ENCODE measurements at places on chromosomes 11 and 22. TPM values are rescaled to one million over a fixed set of nuclear protein-coding genes. Genes with fewer than 3 reads are reported as not detected.
A peak's percentile ranks its signal among the peaks of the same experiment; 100 is the strongest.

DNA sequence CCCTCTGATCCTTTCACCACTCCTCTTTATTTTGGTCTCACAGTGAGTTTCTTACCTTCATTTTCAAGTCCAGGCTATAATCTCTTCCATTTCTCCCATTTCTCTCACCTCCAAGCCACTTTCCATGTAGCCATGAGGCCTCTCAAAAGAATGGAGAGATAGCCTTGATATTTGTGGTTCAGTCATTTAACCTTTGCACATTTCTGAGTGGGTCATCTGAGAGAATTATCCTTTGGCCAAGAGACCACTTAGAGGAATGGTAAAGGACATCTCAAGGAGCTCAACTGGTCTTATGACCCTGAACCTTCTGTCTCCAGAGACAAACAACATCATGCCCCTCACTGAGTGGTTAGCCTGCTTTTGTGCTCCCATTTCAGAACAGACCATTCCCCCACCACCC lies 121.1 kb downstream of the KIRREL3 start:
- no peak for DNase-seq

DNA sequence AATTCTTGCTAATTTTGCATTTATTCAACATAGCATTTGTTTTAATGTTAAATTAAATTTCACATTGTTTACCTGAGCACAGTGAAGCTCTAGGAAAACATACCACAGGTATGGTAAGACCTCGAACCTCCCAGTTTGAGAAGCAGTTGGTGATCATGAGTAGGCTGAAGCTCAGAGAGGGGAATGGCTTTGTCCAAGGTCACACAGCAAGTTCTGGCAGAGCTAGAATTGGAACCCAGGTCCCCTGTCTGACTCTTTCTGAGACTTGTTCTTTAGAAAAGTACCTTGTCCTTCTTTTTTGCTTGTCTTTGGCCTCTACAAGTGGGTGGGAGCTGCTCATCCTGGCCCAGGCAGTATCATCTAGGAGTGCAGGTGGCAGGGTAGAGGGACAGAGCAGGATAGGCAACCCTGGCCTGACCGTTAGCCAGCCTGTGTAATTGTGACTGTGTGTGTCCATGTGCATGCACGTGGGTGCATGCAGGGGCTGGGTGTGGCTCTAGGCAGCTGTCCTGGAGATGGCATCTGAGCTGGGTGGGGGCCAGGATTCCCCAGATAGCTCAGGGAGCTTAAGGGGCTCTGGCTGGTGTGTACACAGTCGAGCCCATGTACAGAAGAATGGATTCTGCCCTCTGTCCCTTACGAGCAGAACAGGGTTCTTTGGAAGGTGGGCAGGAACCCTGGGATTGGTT lies 21.6 kb downstream of the PHLDB1 start:
- DNase-seq, result no peak

- DNase-seq, result no peak
Observed at GRCh38 chr11:1638344-1638743, 8.8 kb downstream of the KRTAP5-5 start.

GRCh38 chr11:9386086-9386485 lies 1.6 kb downstream of the IPO7 start:
- DNase-seq, result no peak

GRCh38 chr11:6315811-6316425 lies 4.4 kb downstream of the CAVIN3 start:
- peak; percentile 64 for DNase-seq

DNA sequence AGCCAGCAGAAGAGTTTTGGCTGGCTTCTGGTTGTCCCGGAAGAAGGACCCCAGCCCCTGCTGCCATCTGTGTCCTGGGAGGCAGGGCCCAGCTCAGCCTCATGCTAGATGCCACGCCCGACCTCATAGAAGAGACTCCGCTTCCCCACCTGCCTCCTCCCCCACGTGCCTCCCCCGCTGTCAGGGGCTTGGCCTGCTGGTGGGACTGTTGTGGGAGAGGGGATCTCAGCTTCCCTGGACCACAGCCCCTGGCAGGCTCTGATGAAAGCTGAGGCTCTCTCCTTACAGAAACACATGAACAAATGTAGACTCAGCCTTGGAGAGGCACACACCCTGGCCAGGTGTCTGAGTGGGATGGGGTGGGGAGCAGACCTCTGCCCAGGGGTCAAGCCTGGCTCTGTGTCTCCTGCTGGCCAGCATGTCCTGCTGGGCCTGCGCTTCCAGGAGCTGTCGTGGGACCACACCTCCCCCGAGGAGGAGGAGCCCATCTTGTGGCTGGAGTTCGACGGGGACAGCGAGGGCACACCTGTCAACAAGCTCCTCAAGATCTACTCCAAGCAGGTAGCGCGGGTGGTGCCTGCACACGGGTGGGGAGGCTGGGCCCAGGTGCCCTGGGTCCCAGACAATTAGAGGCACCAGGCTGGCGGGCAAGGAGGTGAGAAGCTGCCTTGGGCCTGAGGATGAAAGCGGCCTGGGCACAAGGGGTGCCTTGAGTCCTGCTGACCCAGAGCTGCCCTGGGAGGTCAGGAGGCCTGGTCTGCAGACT lies 14.1 kb downstream of the FRMD8 start:
- no peak for DNase-seq

DNA sequence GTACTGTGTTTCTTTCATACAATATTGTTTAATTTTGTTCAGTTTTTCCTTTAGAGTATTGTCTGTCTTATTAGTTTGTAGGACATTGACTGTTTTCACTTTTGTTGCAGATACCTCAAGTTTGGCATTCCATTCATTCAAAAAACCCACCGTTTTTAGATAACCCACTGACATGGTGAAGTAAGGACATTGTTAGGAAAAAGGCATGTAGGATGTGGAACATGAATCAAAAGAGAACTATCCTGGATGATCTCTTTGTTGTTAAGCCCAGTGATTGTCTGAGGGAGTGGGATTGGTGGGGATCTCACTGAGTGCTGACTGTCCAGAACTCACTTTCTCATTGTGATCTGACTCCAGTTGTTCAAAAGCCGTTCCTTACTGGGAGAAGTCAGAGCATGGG lies 119.3 kb downstream of the TEAD1 start:
- DNase-seq, result no peak

DNA sequence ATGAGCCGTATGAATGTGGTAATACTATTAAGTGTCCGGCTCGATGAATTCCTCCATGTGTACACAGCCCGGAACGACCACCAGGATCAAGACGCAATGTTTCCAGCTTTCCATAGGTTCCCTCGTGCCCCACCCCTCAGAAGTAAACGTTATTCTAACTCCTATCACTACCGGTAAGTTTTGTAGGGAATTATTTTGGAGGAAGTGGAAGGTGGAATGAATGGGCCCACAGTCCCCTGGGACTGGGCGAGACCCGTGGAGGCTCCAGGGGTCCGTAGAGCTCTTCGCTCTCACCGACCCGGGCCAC lies 720 bp upstream of the FAR1 start:
- DNase-seq, result no peak

GRCh38 chr22:32448980-32449379 lies 15.3 kb downstream of the BPIFC start:
- DNase-seq, result no peak

GRCh38 chr22:44869196-44869595 lies 116.8 kb downstream of the ARHGAP8 start:
- DNase-seq, result peak; percentile 23

- no peak for DNase-seq
Observed at GRCh38 chr22:48276994-48277867, 1514.8 kb downstream of the TBC1D22A start.

GRCh38 chr11:4677948-4678347 lies 19.7 kb downstream of the OR51E2 start:
- DNase-seq, result no peak

- DNase-seq, result no peak
Observed at GRCh38 chr11:9008011-9008550, 4.3 kb upstream of the NRIP3 start.

DNA sequence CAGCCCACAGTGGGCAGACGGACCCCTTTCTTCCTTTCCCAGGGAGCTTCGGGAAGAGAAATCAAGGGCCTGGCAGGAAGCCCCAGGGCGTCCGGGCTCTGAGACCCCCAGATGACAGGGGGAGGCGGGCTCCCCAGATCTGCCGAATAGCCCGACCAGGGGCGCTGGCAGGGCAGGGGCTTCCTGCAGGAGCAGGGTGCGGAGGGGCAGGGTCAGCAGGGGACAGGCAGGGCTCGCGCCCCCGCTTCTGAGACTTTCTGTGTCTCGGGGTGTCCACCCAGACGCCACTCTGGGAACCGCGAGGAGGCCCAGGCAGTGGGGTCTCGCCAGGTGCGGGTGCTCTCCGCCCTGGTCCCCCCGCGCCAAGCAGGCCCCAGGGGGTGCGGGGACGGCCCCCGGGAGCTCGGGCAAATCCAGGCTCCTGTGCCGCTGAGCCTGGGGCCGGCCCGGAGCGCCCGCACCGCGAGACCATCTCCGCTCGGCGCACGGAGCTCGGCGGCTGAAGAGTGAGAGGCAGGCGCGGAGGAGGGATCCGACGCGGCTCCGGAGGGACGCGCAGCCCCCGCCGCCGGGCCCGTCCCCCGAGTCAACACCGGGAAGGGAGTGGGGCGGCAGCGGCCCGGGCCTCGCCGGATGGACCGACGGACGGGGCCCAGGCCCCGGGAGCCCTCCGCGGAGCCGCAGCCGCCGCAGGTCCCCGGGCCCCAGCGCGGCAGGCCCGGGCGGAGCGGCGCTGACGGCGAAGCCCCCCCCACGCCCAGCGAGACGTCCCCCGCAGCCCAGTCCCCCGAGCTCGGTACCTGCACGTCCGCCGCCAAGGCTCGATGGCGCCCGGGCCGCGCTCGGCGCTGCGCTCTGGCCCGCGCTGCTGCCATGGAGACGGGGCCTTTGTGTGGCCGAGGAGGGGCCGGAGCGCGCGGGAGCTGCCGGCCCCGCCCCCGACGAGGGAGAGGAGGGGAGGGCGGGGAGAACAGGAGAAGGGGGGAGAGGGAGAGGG lies at the start of gene PLXNB2:
Gene PLXNB2 (minus strand): TSS at position 894 of the 997 bp plus-strand sequence. CDS start 17,062 bp downstream, outside the sequence.
- DNase-seq, result peak; percentile 77

- peak; percentile 96 for DNase-seq
Observed at GRCh38 chr22:27420817-27421361, 380.7 kb downstream of the MN1 start.

DNA sequence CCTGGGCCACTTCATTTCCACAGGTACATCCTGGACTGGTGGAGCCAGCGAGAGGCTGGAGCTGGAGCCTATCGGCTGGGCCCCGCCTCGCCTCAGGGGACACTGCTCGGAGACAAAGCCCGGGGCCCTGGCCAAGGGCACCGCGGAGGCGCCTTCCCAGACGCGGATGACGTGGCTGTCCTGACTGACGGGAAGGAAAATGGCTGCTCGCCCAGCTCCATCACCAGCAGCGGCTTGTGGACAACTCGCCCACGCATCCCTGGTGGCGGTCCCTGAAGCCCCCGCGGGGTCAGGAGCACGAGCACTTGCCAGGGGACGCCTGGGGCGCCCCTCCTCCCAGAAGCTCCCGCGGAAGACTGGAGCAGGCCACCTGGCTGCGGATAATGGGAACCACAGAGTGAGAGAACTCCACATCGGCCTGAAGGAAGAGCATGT lies 49.6 kb downstream of the CECR2 start:
- no peak for DNase-seq

DNA sequence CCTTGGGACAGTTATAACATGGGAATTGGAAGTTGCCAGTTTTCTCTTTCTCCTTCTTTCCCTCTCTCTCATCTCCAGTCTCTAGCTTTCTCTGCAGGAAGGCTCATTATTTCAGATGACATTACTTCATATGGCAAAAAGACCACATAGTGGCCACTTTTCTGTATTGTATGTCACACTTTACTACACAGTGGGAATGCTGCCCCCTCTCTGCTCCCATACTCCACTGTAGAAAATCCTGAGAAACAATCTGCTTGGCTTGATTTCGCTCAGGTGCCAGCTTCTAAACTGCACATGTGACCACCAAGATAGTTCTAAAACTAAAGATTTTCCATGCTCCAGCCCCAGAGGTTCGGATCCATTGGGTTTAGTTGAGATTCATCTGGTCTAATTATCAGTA lies 860.7 kb upstream of the CCDC90B start:
- no peak for DNase-seq

GRCh38 chr11:118106789-118107335 lies 20.1 kb upstream of the SMIM35 start:
- DNase-seq, result no peak

DNA sequence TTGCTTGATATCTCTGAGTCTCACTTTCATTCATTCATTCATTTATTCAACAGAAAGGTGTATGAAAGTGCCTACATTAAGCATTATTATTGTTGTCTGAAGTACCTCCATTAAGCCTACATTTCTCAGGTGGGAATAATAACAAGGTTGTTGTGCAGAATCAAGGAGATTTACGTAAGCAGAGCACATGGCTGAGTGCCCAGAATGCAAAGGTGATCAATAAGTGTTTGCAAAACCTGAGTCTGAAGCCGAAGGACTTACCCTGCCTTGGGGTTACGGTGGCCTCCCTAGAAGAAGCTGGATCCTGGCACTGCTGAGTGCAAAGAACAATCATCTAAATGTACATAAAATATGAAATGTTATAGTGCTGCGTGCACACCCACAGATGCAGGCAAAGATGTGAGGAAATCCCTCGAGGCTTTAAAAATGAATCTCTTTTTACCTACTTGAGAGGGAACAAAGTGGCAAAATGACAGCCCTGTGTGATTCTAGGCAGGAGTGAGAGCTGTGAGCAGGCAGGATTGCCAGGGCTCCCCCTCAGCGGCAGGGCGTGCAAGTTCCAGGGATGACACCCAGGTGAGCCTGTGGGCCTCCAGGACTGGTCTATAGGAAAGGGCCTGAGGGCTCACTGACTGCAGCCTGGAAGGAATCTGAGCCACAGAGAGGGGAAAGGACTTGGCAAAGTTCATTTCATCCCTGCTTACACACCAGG lies 133.1 kb upstream of the TBCEL start:
- no peak for DNase-seq

DNA sequence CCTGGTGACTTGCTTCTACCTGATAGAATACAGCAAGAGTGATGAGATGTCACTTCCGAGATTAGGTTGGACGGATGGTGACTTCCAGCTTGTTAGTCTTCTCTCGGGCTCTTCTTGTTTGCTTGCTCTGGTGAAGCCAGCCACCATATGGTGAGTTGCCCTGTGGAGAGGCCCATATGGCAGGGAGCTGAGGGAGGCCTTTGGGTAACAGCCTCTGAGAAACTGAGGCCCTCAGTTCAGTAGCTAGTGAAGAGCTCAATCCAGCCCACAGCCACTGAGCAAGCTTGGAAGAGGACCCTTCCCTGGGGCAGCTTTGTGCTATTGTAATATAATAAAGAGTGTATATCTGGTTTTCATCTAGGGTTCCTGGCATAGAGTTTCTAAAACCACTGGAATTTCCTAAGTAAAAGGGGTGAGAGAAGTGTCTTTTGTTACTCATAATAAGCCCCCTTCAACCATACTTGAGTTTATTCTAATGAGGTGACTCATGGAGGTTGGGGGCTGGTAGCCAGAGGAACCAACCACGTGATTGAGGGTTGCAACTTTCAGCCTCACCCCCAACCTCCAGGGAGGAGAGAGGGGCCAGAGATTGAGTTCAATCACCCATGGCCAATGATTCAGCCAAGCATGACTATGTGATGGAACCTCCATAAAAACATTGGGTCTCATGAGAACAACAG lies 8.0 kb upstream of the TPCN2 start:
- DNase-seq, result peak; percentile 62

The NCAPH2 gene
- 53.3 TPM for total RNA-seq

The PTPMT1 gene
- 103 TPM for total RNA-seq

The OR2AT4 gene
- total RNA-seq, result not detected

The C1QTNF4 gene
- not detected for total RNA-seq

The UBQLNL gene
- not detected for total RNA-seq

The CD151 gene
- 302 TPM for total RNA-seq

The APOC3 gene
- not detected for total RNA-seq

The IL17REL gene
- total RNA-seq, result not detected

The HEPN1 gene
- not detected for total RNA-seq

The SMIM35 gene
- total RNA-seq, result not detected

The CHRM1 gene
- total RNA-seq, result not detected
